Nasal cavity respiratory epithelium epithelial cell of viscerocranial mucosa (primary cell): ENCODE measurements at places on chromosomes 5 and 9. TPM values are rescaled to one million over a fixed set of nuclear protein-coding genes. Genes with fewer than 3 reads are reported as not detected.

The SLC45A2 gene
- 0.14 TPM in 1 of 2 replicates, not detected in the other for total RNA-seq

The NTRK2 gene
- total RNA-seq = under 0.01 and 0.07 TPM in 2 replicates

The OR4F3 gene
- not detected in 2 replicates for total RNA-seq

The UAP1L1 gene
- 4.8 and 6.3 TPM in 2 replicates for total RNA-seq

The HTR4 gene
- total RNA-seq = not detected in 2 replicates

The PCDHGA2 gene
- total RNA-seq = 0.34 and 1.00 TPM in 2 replicates

The C9orf152 gene
- total RNA-seq = under 0.01 and 0.07 TPM in 2 replicates

The FBP1 gene
- under 0.01 and 0.28 TPM in 2 replicates for total RNA-seq

The C1QTNF2 gene
- 0.07 TPM in 1 of 2 replicates, not detected in the other for total RNA-seq
